Chondrocyte (in vitro differentiated cells): ENCODE measurements at places on chromosomes 6 and 20. TPM values are rescaled to one million over a fixed set of nuclear protein-coding genes. Genes with fewer than 3 reads are reported as not detected.

- DNase-seq = no peak
Measured at GRCh38 chr6:161596807-161597520, 323.1 kb upstream of the AGPAT4 start.

DNA sequence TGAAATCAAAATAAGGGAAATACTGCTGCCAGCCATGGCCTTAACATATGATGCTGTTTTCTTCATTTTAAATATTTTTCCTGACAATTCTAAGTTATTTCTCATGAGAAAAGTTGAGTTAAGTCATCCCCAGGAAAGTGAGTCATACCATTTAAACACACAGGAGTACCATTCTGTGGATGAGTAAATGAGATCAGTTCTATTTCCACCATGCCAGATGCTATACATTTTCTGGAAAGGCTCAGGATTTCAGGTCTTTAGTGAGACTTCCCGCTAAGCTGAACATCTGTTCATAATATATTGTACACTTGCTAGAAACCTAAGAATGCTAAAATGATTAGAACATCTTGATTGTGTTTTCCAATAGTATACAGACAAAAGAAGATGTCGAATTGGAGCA, 256.2 kb upstream of the MANEA start:
- DNase-seq = no peak

DNA sequence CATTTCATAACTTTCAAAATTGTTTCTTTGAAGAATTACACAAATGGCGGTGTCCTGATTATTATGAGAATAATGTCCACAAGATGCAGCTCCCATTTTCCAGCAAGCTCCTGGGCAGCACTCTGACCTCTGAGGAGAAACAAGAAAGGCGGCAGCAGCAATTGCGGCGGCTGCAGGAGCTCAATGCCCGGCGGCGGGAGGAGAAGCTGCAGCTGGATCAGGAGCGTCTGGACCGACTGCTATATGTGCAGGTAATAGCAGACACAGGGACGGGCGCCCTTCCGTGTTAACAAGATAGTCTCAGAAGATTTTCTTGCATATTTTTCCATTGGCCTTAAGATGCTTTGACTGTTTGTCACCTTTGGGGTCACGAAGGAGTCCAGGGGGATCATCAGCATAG, 6.7 kb downstream of the ACTR5 start:
- no peak for DNase-seq

The TRIM27 gene
- 49.6 to 61.8 TPM (median 53.5 TPM) in 3 replicates for total RNA-seq

GRCh38 chr6:121823437-121823851, 388.0 kb downstream of the GJA1 start:
- DNase-seq = no peak

The PACRG gene
- 0.59 to 2.5 TPM (median 1.1 TPM) in 3 replicates for total RNA-seq

DNA sequence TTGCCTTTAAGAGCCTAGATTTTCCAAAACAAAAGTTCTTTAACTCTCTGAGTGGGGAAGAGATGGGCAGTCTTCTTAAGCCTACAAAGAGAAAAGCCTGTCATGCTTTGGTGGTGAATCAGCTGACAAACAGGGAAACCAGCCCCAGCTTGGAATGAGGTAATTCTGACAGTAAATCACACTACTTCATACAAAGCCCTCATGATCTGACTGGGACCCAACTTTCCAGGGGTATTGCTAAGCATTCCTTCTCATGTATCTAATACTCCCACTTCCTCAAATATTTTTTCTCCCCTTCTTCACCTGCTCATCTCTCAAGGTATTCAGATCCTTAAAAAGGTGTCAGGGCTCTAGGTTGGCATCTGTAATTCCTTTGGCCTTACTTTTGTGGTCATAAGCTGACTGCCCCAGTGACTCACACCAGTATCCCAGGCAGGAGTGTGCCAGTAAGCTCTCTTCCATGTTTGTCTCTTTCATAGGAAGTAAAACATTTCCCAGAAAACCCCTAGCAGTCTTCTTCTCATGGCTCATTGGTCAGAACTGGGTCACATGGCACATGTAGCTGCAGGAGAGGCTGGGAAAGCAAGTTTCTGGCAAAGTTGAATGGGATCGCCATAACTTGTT, 15.0 kb upstream of the TBC1D22B start:
- DNase-seq = no peak

The MOCS1 gene
- total RNA-seq = 13.3 to 36.6 TPM (median 35.2 TPM) in 3 replicates

- DNase-seq = no peak
Measured at GRCh38 chr20:15346657-15347280, 1009.4 kb upstream of the FLRT3 start.

The MUC22 gene
- total RNA-seq = not detected in 3 replicates

The DCBLD1 gene
- 32.2 to 39.3 TPM (median 33.3 TPM) in 3 replicates for total RNA-seq

DNA sequence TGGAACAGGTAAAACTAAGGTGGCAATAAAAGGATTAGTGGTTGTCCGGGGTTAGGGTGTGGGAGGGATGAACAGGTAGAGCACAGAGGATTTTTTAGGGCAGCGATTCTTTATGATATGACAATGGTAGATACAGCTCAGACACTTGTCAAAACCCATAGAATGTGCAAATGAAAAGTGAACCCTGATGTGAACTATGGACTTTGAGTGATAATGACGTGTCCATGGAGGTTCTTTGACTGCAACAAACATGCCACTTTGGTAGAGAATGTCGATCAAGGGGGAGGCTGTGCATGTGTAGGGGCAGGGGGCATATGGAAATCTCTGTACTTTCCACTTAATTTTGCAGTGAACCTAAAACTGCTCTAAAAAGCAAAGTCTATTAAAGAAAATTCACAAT, 100.7 kb downstream of the LAMP5 start:
- DNase-seq = no peak

The CST4 gene
- not detected in 3 replicates for total RNA-seq

GRCh38 chr6:92737983-92738382, 681.4 kb downstream of the EPHA7 start:
- no peak for DNase-seq

The CLDN20 gene
- total RNA-seq = not detected in 3 replicates

GRCh38 chr20:46118481-46119020, 437 bp downstream of the CD40 start:
- no peak for DNase-seq

DNA sequence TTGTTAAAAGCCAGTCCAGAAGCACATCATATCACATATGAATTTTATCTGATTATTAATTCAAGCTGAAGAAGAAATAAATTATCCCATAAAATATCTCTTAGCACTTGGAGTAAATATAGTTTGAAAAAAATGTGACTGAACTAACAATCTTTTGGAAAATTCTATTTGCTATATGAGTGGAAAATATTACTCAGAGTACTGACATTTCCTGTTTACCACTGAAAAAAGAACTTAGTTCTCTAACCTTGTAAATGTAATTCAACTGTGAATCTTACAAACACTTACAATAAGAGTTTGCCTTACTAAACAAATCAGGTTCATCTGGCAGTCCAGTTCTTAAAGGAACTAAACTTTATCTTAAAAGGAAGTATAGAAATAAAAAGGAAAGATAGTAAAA, 44.2 kb downstream of the MOXD1 start:
- DNase-seq = no peak

The BCL2L1 gene
- 55.9 to 96.1 TPM (median 90.7 TPM) in 3 replicates for total RNA-seq

DNA sequence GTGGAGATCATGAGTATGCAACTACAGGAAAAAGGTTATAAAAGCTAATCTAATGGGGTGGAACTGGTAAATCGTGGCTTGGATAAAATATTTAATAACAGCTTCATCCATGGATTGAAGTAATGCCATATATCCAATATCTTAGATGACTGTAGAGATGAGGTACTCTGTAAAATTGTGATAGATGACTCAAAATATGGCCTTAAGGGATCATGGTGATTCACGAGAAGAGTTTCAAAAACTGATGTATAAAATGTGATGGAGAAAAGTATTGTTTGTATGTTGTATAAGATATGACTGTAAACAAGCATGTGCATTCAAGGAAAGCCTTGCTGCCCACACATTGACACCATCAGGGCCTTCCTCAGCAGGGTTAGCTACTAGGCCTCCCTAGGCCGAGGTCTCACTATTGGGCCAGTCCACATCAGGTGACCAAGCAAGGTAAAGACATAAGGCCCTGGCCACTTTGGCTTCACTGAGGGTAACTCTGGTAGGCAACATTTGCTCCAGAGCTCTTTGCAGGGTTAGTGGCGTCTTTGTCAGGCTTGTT, 17.7 kb upstream of the CCN6 start:
- no peak for DNase-seq

GRCh38 chr20:51510169-51510568, 32.4 kb downstream of the NFATC2 start:
- DNase-seq = no peak

DNA sequence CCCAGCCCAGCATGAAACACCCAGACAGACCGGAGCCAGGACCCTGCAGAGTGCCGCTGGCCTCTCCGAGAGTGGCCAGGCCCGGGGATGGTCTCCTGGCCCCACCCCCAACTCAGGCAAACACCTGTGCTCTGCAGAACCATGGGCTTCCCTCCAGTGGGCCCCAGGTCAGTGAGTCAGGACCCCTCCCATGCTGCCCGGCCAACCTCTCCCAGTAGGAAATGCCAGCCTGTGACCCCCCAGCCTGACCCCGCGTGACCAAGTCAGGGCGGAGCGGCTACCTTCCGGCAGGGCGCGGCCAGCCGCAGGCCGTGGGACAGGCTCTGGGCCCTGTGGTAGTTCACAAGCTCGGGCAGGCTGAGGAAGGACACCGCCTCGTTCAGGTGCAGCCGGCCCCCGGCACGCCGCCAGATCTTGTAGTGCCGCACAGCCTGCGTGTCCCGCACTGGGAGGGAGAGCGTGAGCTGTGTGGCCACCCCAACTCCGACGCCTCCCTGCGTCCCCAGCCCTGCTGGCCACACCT, 3.2 kb downstream of the PTK6 start:
- no peak for DNase-seq

- DNase-seq = no peak
Measured at GRCh38 chr6:65708162-65708561, 1.1 kb upstream of the EYS start.

The HLA-DRB1 gene
- total RNA-seq = not detected in 3 replicates

GRCh38 chr20:32976746-32977145, 27.5 kb downstream of the SUN5 start:
- DNase-seq = no peak
